PC-9 (cell line): ENCODE measurements at places on chromosomes 6 and 20.

GRCh38 chr20:12573442-12573841, 435.3 kb upstream of the SPTLC3 start:
- H3K4me1 ChIP-seq: peaks cover 20% of the 10 kb centered on the region
- no peak for DNase-seq
- no peaks in the 10 kb centered on the region for H3K36me3 ChIP-seq
- no peaks in the 10 kb centered on the region; the same call in 1 of the 2 replicates for H3K27me3 ChIP-seq
- no peak overlapping the region for H3K27ac ChIP-seq

DNA sequence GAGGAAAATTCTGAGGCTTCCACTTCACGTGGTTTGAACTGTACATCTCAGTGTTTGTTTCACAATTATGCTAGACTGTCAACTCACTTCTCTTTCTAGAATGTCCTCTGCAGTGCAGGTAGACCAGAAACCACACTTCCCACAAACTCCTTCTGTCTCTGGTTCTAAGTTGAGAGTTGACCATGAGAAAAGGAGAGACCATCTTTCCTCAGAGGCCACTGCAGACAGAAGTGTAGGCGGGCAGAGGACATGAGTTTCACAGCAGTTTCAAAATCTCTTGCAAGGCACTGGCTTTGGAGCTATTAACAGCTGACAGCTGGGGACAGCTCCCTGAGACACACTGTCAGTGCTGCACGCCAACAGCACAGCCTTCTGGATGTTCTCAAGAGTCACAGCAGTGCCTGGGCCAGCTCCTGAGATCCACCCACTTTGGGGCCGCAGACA, 55.4 kb upstream of the MOXD1 start:
- 0 out of 2 replicates have a peak, but pooled peaks cover 26% of the 10 kb centered on the region for H3K36me3 ChIP-seq
- H3K4me1 ChIP-seq: no peaks in the 10 kb centered on the region
- no peaks in the 10 kb centered on the region for H3K27me3 ChIP-seq

GRCh38 chr6:106674541-106675229, 45.3 kb downstream of the QRSL1 start:
- no peak for DNase-seq
- H3K27me3 ChIP-seq: no peaks in the 10 kb centered on the region
- no peaks in the 10 kb centered on the region for H3K4me1 ChIP-seq
- H3K36me3 ChIP-seq: no peaks in the 10 kb centered on the region
- no peak overlapping the region for H3K4me3 ChIP-seq

GRCh38 chr6:18506382-18507017, 119.3 kb downstream of the RNF144B start:
- DNase-seq: no peak
- no peak overlapping the region for H3K27ac ChIP-seq
- no peaks in the 10 kb centered on the region for H3K36me3 ChIP-seq
- H3K27me3 ChIP-seq: no peaks in the 10 kb centered on the region

DNA sequence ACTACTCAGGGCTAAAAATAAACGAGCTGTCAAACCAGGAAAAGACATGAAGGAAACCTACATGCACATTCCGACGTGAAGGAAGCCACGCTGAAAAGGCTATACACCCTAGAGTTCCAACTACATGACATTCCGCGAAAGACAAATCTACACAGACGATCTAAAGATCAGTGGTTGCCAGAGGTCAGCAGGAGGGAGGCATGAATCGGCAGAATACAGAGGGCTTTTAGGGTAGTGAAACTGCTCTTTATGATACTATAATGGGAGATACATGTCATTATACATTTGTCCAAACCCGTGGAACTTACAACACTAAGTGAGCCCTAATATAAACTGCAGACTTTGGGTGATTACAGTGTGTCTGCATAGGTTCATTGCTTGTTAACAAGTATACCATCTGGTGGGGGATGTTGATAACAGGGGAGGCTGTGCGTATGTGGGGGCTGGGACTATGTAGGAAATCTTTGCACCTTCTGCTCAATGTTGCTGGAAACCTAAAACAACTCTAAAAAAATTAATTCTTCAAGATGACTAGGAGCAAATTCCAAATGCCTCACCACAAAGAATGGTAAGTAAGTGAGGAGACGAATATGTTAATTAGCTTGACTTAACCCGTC, 132.2 kb upstream of the CDH4 start:
- H3K27ac ChIP-seq: no peak overlapping the region
- peaks cover 92% of the 10 kb centered on the region for H3K27me3 ChIP-seq
- DNase-seq: no peak
- no peak overlapping the region for H3K4me3 ChIP-seq
- no peaks in the 10 kb centered on the region for H3K4me1 ChIP-seq

DNA sequence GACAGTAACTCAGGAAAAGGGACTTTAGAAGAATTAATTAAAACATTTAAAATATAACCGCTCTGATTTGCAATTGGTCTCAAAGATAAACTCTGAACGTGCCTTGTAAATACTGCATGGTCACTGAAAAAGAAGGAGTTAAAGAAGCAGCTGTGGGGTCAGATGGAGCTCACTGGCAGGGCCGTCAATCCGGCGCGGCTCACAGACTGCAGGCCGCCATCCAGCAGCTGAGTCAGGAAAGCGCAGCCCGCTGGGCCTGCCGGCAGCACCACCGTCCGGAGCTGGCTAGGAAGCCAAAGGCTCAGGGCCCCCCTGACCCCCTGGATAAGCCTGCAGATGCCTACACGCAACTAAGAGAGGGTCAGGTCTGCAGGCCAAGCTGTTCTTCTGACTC, 54.2 kb upstream of the FRMD1 start:
- no peaks in the 10 kb centered on the region for H3K4me1 ChIP-seq
- DNase-seq: no peak

DNA sequence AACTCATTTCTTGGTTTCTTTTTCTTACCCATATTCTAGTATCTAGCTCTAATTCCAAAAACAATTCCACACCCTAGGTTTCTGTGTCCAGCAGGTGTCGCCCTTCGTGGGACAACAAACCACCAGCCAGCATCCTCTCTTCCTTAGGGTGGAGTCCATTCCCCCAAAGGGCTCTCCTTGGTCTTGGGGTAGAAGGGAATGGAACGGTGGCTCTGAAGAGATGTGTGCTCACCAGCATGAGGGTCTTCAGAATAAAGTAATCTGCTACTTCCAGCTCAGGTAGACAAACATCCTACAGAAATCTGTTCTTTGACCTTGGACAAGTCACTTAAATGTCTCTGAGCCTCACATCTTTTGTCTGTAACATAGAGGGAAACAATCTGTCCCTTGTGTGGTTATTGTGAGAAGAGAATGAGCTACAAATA, 7.2 kb downstream of the HLA-DMB start:
- peak; percentile 54 for DNase-seq
- no peaks in the 10 kb centered on the region for H3K36me3 ChIP-seq
- no peak overlapping the region for H3K27ac ChIP-seq

- H3K4me1 ChIP-seq: peaks cover 38% of the 10 kb centered on the region
- H3K36me3 ChIP-seq: no peaks in the 10 kb centered on the region
- peak; percentile 96 for DNase-seq
- H3K4me3 ChIP-seq: peak overlapping the region; percentile 54; the same call in 1 of the 2 replicates
Observed at GRCh38 chr20:48621376-48622078, 206.3 kb downstream of the PREX1 start.

DNA sequence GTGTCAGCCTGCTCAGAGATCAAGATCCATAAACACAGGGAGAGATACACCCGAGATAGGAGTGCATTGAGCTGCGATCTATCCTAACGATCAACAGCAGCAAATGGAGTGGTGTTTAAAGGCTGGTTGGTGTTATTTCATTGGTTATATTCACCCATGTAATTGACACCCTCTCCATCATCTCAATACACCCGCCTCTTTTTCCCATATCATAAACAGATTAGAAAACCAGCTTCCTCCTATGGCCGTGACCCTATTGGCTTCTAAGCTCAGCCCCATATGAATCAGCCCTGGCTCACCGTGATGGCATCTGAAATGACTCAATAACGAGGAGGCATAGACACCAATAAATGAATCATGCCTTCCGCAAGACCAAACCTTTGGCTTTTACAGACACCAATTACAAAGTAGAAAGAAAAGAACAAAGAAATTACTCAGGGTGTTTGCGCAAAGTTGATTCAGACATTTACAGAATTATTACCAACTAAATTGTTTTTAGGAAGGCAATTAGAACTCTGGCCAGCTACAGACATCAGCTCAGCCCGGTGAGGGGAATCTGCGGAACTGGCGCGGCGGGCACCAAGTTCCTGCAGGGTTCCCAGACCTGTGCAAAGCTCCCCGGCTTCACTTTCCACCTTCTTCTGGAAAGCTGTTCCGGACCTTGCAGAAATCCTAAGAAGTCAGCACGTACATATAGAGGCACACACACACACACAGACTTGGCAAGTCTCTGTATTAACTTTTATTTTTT, 11.5 kb downstream of the PMEPA1 start:
- peaks cover 96% of the 10 kb centered on the region for H3K4me1 ChIP-seq
- H3K27me3 ChIP-seq: no peaks in the 10 kb centered on the region
- peak overlapping the region; percentile 96 for H3K27ac ChIP-seq
- DNase-seq: peak; percentile 100
- H3K4me3 ChIP-seq: peak overlapping the region; percentile 44; the same call in 1 of the 2 replicates
- peaks cover 42% of the 10 kb centered on the region for H3K36me3 ChIP-seq

- no peak overlapping the region for H3K4me3 ChIP-seq
- DNase-seq: no peak
- H3K4me1 ChIP-seq: no peaks in the 10 kb centered on the region
- H3K27ac ChIP-seq: no peak overlapping the region
- H3K27me3 ChIP-seq: peaks cover 70% of the 10 kb centered on the region
Observed at GRCh38 chr20:2693286-2694007, 867 bp downstream of the EBF4 start.

DNA sequence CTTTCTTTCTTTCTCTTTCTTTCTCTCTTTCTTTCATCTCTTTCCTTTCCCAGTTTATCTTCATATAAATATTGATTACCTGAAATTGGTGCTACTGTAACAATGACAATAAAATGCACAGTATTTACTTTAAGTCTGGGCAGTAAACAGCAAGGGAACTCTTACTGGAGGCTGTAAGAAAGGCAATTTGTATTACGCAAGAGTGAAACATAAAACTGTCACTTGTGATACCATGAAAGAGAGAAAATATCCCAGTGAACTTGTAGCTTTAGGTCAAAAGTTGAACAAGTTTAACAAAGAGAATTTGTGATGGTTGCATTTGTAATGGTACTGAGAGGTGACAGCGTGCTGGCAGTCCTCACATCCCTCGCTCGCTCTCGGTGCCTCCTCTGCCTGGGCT, 80.0 kb downstream of the EYS start:
- no peak overlapping the region for H3K27ac ChIP-seq
- no peak overlapping the region for H3K4me3 ChIP-seq
- H3K36me3 ChIP-seq: no peaks in the 10 kb centered on the region
- H3K27me3 ChIP-seq: no peaks in the 10 kb centered on the region
- no peak for DNase-seq
- no peaks in the 10 kb centered on the region for H3K4me1 ChIP-seq

DNA sequence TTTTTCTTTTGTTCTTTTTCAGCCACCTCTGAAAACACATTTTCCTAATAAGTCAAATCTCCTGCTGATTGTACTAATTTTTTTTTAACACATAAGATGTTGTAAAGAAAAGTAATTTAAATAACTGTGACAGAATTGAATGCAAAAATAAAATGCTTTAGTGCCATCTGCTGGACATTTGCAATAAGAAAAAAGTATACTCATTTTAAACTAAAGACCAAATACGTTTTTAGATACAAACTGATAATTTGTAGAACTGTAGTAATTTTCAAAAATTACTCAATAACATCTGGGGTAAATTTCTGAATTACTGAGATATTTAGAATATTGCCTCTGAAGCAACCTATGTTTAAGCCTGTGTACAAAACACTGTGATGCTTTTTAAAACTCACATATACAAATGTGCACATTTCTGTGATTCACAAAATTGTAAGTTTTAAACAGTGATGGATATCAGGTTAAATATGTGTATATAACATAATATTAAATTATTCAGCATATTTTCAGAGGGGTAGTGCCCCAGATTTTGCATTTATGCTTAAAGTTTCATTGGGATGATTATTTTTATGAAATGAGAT, 198.7 kb downstream of the RIMS1 start:
- no peaks in the 10 kb centered on the region for H3K27me3 ChIP-seq
- no peaks in the 10 kb centered on the region for H3K36me3 ChIP-seq
- H3K4me1 ChIP-seq: no peaks in the 10 kb centered on the region
- H3K27ac ChIP-seq: no peak overlapping the region

DNA sequence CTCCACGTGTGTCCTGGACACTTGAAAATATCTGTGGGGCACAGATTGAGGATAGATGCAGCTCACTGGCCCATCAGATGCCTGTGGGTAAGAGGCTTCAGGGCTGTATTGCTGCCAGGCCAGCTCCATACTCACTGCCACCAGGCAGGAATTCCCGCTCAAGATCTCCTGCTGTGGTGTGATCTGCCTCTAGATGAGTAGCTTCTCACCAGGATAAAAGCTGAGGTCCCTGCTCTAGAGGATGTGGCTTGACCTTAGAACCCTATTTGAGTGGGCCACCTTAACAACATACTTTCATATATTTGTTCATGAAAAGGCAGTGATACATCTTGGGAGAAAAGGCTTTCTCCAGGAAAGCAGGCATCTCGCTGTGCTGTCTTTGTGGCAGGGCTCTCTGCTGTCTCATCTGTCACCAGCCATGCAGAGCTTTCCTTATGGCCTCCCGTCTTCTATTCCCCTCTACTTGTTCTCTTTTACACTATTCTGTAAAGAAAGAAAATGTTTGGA, 165.7 kb upstream of the RNF217 start:
- no peak overlapping the region for H3K4me3 ChIP-seq
- H3K27ac ChIP-seq: no peak overlapping the region
- H3K27me3 ChIP-seq: peaks cover 2% of the 10 kb centered on the region; the same call in 1 of the 2 replicates
- DNase-seq: no peak

DNA sequence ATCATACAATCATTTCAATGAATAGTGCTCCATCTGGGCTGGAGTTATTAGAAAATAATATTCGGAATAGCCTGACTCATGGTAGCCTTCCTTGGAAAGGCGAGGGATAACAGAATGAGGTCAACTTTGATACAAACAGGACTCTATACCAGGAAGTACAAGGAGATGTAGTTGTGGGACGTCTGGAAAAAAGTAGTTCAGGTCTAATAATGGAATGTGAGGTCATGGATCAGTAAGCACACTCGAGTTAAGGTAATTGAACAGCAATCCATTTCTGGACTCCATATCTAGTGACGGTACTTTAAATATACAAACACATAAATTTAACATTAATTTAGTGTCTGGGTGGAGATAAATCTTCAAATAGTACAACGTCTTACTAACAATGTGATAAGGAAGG, 1204.0 kb upstream of the ADGRB3 start:
- H3K27me3 ChIP-seq: no peaks in the 10 kb centered on the region
- no peaks in the 10 kb centered on the region for H3K4me1 ChIP-seq
- no peak for DNase-seq
- no peak overlapping the region for H3K4me3 ChIP-seq

- H3K36me3 ChIP-seq: no peaks in the 10 kb centered on the region
- no peak overlapping the region for H3K27ac ChIP-seq
- no peak overlapping the region for H3K4me3 ChIP-seq
- no peaks in the 10 kb centered on the region for H3K27me3 ChIP-seq
Observed at GRCh38 chr6:97312241-97312640, 29.2 kb upstream of the MMS22L start.

- DNase-seq: no peak
- no peaks in the 10 kb centered on the region for H3K36me3 ChIP-seq
- H3K4me1 ChIP-seq: peaks cover 15% of the 10 kb centered on the region
- H3K27ac ChIP-seq: no peak overlapping the region
- no peaks in the 10 kb centered on the region for H3K27me3 ChIP-seq
Observed at GRCh38 chr6:26241033-26241895, 123.7 kb upstream of the BTN3A2 start.
